Stimulated activated CD4-positive, alpha-beta T cell treated with anti-CD3 and anti-CD28 coated beads, Interleukin-2, amount 100 ng/mL, for 24 hours (primary cell): ENCODE measurements at places on chromosomes 5 and 9.

DNA sequence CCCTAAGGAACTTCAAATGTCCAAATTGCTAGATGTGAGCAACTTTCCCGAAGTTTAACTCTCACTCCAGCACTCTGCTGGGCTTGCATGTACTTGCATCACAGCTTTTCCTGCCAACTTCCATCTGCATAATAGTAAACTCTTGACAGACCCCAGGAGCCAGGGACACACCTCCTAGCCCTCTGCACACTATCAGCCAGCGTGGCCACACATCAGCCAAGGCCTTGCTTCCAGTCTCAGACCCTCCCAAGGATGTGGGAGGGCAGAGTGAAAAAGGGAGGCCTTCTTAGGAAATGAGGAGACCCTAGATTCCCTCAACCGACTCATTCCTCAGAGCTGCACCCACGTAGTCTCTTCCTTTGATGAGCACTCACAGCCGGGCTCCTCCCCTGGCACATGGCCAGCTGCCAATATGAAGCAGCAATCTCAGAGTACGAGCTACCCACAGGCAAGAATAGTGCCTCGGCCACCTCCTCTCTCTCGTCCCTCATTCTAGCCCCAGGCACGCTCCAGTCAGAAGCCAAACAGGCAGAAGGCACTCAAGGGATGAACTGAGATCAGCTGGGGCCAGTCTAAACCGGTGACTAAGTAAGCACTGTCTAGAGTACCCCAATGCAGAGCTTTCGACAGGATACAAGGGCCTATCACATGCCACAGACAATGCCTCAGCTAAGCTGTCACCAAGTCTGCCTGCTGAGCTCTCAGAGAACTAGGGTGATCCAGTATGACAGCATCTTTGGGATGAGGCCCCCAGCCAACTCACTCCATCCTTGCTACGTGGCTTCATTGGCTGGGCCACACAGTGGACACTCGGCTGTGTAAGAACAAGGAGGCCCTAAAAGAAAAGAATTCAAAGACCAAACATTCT lies 2.3 kb downstream of the P4HA2 start:
- DNase-seq, result no peak

GRCh38 chr9:38017149-38017884 lies 51.7 kb downstream of the SHB start:
- DNase-seq, result no peak

GRCh38 chr9:4246969-4247368 lies 52.9 kb downstream of the GLIS3 start:
- no peak for DNase-seq

DNA sequence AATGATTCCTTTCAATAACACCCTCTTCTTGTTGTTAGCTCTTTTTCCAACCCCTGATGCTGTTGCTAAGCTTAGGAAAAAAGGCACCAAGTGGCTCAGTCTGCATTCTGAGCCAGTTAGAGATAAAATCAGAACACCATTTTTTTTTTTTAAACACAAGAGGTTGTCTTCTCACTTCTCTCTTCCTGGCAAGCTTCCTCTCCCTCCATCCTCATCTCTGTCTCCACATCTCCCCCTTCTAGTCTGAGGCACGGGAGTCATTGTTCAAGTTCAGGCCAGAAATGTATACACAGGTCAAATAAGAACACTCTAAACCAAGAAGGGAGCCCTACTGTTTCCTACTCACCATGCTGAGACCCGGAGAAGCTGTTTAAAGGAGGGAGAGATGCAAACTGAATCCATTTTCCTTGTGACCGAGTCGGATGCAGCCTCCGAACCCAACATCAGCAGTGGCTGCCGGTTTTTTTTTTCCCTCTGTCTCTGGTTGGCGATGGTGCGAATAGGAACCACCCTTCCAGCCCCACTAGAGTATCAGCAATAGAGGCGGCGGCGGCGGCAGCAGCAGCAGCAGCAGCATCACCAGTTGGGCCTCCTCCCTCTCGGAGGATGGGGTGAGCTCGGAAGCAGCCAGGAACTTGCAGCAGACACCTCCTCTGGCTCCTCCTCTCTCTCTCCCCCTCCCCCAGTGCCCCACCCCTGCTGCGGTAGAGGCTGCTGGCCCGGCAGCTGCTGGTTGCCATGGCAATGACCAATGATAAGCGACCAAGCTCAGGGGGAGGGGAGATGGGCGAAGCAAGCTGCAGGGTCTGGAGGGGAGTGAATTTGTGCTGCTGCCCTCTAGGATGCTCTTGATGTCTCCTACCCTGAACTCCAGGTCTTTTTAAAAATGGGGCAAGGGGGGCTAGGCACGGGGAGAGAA lies at the start of gene JAKMIP2:
TSS of gene JAKMIP2 (minus strand) at position 619 of the 919 bp plus-strand sequence. CDS start 110,922 bp downstream, outside the sequence.
- DNase-seq, result peak; percentile 85

- no peak for DNase-seq
These were observed 27.3 kb upstream of the EDIL3 start for GRCh38 chr5:84411832-84412605.

GRCh38 chr9:110486218-110486617 lies 93.3 kb downstream of the SVEP1 start:
- no peak for DNase-seq

DNA sequence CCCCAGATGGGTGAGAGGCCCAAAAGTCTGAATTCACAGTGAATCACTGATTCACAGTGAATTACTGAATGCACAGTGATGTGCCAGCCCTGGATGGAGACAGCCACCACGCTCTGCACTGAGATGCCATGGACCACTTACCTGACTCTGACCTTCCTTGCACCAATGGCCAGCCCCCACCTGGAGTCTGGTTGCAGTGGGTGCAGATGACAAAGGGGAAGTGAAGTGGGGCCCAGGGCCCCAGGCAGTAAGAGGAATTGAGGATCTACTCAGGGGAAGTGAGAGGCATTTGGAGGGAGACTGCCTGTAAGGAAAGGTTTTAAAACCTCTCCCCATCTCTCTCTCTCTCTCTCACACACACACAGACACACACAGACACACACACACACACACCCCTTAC lies 412.1 kb downstream of the CYLC2 start:
- DNase-seq, result no peak

GRCh38 chr9:18805386-18805785 lies 227.6 kb downstream of the SAXO1 start:
- no peak for DNase-seq

GRCh38 chr5:148899993-148900392 lies 73.6 kb downstream of the ADRB2 start:
- DNase-seq, result no peak

GRCh38 chr5:39235648-39236047 lies 16.3 kb upstream of the FYB1 start:
- DNase-seq, result no peak

DNA sequence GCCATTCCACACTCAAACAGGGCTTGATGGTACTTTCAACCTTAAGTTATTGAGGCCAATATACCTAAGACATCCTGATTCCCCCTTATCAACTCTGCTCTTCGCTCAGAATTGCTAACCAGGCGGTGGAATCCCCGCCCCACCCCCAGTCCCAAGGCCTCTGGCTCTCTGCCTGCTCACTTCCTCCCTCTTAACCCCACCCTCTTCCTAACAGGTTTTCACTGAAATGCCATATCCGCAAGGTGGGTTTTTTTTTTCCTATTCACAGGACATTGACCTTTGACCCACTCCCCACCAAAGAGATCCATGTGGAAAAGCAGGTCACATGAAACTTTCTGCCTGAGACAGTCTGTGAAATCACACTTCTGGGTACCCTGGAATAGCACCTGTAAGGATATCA lies 66.6 kb upstream of the IFNK start:
- DNase-seq, result no peak

DNA sequence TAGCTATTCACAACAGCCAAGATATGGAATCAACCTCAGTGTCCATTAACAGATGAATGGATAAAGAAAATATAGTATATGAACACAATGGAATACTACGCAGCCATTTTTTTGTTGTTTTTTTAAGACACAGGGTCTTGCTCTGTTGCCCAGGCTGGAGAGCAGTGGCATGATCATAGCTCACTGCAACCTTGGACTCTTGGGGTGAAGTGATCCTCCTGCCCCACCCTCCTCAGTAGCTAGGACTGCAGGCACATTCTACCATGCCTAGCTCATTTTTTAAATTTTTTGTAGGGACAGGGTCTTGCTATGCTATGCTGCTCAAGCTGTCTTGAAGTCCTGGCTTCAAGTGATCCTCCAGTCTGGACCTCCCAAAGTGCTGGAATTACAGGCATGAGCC lies 38.5 kb downstream of the CERT1 start:
- DNase-seq, result no peak

- DNase-seq, result no peak
These were observed 85.1 kb upstream of the LRRTM2 start for GRCh38 chr5:138960145-138960692.

GRCh38 chr5:44565902-44566301 lies 176.7 kb upstream of the FGF10 start:
- DNase-seq, result no peak
